Activated CD8-positive, alpha-beta T cell treated with anti-CD3 and anti-CD28 coated beads for 36 hours (primary cell): ENCODE measurements at places on chromosomes 1 and 21. TPM values are rescaled to one million over a fixed set of nuclear protein-coding genes. Genes with fewer than 3 reads are reported as not detected.

- no peak overlapping the region for H3K4me3 ChIP-seq
- H3K27ac ChIP-seq, result no peak overlapping the region
- H3K36me3 ChIP-seq, result peaks cover 7% of the 10 kb centered on the region
- no peak for DNase-seq
Measured at GRCh38 chr1:109904105-109904817, 6.4 kb upstream of the CSF1 start.

DNA sequence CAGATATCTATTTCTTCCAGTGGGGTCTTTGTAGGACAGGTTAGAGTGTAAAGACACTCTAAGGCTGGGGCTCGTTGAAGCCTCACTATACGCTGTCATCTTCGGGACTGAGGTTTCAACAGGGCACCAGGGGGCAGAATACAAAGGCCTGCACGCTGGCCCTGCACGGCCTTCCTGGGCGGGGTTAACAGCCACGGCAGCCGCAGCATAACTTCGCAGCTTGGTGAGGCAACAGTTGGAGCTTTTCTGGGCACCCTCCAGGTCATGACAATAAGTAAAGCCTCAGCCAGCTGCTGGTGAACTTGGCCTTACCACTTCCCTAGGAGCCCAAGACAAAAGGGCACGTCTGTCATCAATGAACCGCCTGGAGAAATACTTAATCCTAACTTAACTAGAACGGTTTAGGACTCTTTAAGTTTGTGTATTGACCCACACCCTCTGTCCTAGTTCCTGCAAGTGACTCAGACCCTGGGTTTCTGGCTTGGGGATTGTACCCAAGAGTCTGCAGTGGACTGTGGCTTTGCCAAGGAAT is 2.3 kb upstream of the RUNX1 start:
- H3K4me1 ChIP-seq, result peaks cover 57% of the 10 kb centered on the region
- no peaks in the 10 kb centered on the region for H3K36me3 ChIP-seq
- H3K4me3 ChIP-seq, result peak overlapping the region; percentile 24
- peak; percentile 92 for DNase-seq
- H3K27me3 ChIP-seq, result no peaks in the 10 kb centered on the region

DNA sequence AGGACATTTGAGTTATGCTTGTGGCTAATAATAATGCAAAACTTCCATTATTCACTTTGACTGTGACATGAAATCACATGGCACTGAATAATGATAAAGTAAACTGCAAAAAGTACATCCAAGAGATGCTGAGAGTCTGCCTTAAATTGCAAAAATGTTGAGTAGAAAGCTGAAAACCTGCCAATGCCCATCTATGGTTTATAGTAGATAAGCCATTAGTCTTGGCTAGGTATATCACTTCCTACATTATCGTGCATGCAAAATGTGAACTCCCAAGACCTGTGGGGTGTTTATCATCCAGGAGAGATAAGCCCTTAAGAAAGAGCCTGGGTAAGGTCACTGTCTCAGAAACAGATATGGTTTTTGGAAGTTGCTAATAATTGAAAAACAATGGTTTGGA is 208.7 kb upstream of the DPYD start:
- no peak for DNase-seq
- H3K4me1 ChIP-seq, result no peaks in the 10 kb centered on the region
- no peaks in the 10 kb centered on the region for H3K36me3 ChIP-seq
- H3K4me3 ChIP-seq, result no peak overlapping the region
- H3K27ac ChIP-seq, result no peak overlapping the region

GRCh38 chr1:246565751-246566127 is 322 bp downstream of the TFB2M start:
- no peaks in the 10 kb centered on the region for H3K27me3 ChIP-seq
- H3K4me1 ChIP-seq, result peaks cover 38% of the 10 kb centered on the region
- peak overlapping the region; percentile 98 for H3K27ac ChIP-seq
- no peak for DNase-seq

GRCh38 chr1:32962248-32962896 is 2.2 kb downstream of the RNF19B start:
- H3K27ac ChIP-seq, result peak overlapping the region; percentile 61
- peaks cover 49% of the 10 kb centered on the region for H3K4me1 ChIP-seq
- H3K27me3 ChIP-seq, result no peaks in the 10 kb centered on the region
- no peaks in the 10 kb centered on the region for H3K36me3 ChIP-seq
- DNase-seq, result no peak

GRCh38 chr1:208004851-208005250 is 93.9 kb upstream of the CD34 start:
- H3K4me3 ChIP-seq, result no peak overlapping the region
- DNase-seq, result no peak
- no peaks in the 10 kb centered on the region for H3K27me3 ChIP-seq

DNA sequence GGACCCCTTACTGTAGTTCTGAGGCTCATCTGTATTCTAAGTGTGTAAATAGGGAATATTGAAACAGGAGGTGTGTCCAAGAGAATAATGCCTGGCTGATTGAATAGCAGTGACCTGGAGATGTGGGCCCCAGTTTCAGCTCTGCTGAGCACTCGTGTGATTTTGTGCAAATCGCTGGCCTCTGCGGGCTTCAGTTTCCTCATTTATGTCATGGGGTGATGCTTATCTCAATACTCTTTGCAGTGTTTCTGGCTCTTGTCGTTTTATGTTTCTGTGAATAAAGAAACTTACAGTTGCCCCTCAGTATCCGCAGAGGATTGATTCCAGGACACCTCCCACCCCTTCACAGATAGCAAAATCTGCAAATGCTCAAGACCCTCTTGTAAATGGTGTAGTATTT is 5.0 kb downstream of the COG2 start:
- peak overlapping the region; percentile 17 for H3K27ac ChIP-seq
- peaks cover 27% of the 10 kb centered on the region for H3K36me3 ChIP-seq
- no peak overlapping the region for H3K4me3 ChIP-seq
- H3K27me3 ChIP-seq, result no peaks in the 10 kb centered on the region
- H3K4me1 ChIP-seq, result peaks cover 68% of the 10 kb centered on the region
- DNase-seq, result no peak

DNA sequence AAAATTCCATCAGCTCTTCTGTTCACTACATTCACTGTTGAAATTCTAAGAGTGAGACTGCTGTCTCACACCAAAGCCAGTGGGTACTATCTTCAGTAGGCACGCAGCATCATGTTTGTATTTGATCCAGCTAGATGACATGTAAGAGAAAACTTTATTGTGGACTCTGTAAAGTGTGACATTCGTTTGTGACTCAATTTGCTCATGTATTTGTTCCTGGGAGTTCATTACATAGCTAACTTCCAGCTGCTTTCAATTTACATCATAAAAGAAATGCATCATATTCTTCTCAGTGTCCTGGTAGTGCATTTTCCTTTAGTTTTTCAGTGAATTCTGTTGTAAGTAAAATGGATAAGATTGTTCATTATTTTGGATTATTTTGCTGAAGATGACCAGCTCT is 31.4 kb downstream of the CTH start:
- no peak overlapping the region for H3K4me3 ChIP-seq
- H3K36me3 ChIP-seq, result peaks cover 29% of the 10 kb centered on the region
- no peak overlapping the region for H3K27ac ChIP-seq

DNA sequence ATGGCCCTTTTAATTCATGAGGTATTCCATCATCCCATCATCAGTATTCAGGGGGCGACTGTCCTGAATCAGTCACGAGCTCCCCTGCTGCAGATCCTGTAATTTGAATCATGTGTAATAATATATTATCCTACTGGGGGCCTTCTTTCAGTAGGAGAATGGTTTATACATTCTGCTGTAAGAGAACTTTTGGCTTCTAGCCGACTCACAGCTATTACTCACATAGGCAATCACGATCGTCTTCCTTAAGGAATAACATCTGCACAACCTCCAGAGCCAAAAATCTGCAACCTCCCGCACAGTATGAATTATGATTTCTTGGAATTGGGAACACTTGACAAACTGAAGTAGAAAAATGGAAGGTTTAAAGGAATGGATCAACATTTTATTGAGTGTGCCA is 343.0 kb downstream of the USP25 start:
- no peak for DNase-seq
- no peaks in the 10 kb centered on the region for H3K27me3 ChIP-seq
- no peaks in the 10 kb centered on the region for H3K36me3 ChIP-seq
- H3K4me1 ChIP-seq, result no peaks in the 10 kb centered on the region

- peaks cover 36% of the 10 kb centered on the region for H3K36me3 ChIP-seq
- DNase-seq, result no peak
- H3K4me3 ChIP-seq, result no peak overlapping the region
- no peak overlapping the region for H3K27ac ChIP-seq
- no peaks in the 10 kb centered on the region for H3K27me3 ChIP-seq
- H3K4me1 ChIP-seq, result no peaks in the 10 kb centered on the region
Measured at GRCh38 chr1:39969531-39970270, 14.8 kb downstream of the MFSD2A start.

GRCh38 chr1:955474-955873 is 3.6 kb downstream of the NOC2L start:
- no peak overlapping the region for H3K27ac ChIP-seq
- peaks cover 48% of the 10 kb centered on the region for H3K36me3 ChIP-seq
- DNase-seq, result no peak
- H3K4me1 ChIP-seq, result peaks cover 13% of the 10 kb centered on the region
- H3K27me3 ChIP-seq, result no peaks in the 10 kb centered on the region
- H3K4me3 ChIP-seq, result no peak overlapping the region

GRCh38 chr21:41422546-41423304 is 3.3 kb upstream of the MX1 start:
- peaks cover 30% of the 10 kb centered on the region for H3K4me1 ChIP-seq
- H3K27ac ChIP-seq, result no peak overlapping the region
- H3K27me3 ChIP-seq, result no peaks in the 10 kb centered on the region
- H3K36me3 ChIP-seq, result no peaks in the 10 kb centered on the region

- no peak overlapping the region for H3K27ac ChIP-seq
- H3K27me3 ChIP-seq, result no peaks in the 10 kb centered on the region
- H3K4me3 ChIP-seq, result no peak overlapping the region
- peaks cover 22% of the 10 kb centered on the region for H3K36me3 ChIP-seq
Measured at GRCh38 chr1:226248091-226248490, 24.6 kb downstream of the MIXL1 start.

- H3K27me3 ChIP-seq, result no peaks in the 10 kb centered on the region
- H3K4me3 ChIP-seq, result peak overlapping the region; percentile 91
- peak overlapping the region; percentile 72 for H3K27ac ChIP-seq
Measured at GRCh38 chr1:26035959-26036755, 9.8 kb downstream of the SLC30A2 start.

GRCh38 chr1:22639286-22639685 is 2.9 kb downstream of the C1QA start:
- DNase-seq, result peak; percentile 13
- no peak overlapping the region for H3K4me3 ChIP-seq
- H3K27ac ChIP-seq, result no peak overlapping the region
- no peaks in the 10 kb centered on the region for H3K4me1 ChIP-seq
- peaks cover 10% of the 10 kb centered on the region for H3K27me3 ChIP-seq

DNA sequence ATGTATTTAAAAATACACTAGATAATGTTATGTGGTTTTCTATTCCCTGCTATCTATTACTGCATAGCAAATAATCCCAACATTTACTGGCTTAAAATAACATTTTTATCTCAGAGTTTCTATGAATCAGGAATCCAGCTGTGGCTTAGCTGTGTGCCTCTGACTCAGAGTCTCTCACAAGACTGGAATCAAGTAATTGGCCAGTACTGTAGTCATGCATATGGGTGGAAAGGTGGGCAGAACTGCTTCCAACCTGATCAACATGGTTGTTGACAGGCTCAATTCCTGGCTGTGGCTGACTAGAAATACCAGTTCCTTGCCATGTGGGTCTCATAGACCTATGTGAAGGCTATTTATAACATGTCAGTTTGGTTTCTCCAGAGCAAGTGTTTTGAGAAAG is 131.8 kb downstream of the PDE4B start:
- no peaks in the 10 kb centered on the region for H3K27me3 ChIP-seq
- no peak overlapping the region for H3K27ac ChIP-seq

DNA sequence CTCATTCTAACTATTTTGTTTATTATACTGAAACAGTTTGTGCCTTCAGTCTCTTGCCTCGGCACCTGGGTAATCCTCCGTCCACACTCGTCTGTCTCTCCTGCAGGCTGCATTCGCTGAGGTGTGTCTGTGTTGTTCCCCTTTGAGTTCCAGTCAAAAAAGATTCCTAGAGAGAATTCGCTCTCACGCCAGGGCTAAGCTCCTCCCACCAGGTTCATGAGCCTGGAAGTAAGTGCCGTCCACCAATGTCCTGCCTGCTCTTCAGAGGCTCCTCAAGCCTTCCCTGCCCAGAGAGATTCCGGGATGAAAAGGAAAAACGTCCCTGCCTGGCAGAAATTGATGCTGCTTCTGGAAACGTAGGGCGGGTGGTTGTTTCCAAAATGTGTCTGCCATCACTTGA is 12.9 kb downstream of the KIAA2013 start:
- DNase-seq, result no peak
- no peak overlapping the region for H3K4me3 ChIP-seq
- peaks cover 2% of the 10 kb centered on the region for H3K36me3 ChIP-seq
- peaks cover 1% of the 10 kb centered on the region for H3K27me3 ChIP-seq
- no peak overlapping the region for H3K27ac ChIP-seq

DNA sequence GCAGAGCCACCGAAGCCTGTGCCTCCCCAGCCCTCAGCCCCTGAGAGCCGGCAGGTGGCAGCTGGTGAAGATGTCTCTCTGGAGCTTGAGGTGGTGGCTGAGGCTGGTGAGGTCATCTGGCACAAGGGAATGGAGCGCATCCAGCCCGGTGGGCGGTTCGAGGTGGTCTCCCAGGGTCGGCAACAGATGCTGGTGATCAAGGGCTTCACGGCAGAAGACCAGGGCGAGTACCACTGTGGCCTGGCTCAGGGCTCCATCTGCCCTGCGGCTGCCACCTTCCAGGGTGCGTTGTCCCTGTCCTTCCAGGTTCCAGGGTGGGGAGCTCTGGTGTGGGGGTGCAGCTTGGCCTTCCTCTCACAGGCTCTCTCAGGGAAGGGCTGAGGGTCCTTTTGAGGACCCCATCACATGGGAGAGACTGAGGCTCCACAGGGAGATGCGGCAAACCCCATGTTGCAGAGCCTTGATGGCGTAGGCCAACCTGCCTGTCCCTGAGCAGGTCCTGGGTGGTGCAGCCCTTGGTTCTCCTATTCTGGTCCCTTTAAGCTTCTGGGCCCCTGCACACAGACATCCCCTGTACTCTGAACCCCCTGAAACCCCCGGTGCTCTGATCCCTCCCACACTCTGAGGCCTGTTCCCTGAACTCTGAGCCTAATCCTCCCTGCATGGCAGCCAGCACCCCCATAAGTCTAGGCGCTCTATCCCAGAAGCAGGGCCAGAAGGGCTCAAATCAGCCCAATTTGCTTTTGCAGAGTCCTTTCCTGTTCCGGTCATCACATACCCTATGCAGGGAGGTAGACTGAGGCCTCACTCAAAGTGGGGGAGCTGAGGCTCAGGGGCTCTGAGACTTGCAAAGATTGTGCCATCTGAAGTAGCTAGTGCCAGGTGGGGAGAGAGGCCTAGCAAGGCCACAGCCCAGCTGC is 88.5 kb downstream of the TRIM11 start:
- DNase-seq, result no peak
- H3K27me3 ChIP-seq, result no peaks in the 10 kb centered on the region
- no peak overlapping the region for H3K4me3 ChIP-seq
- peaks cover 2% of the 10 kb centered on the region for H3K36me3 ChIP-seq

- H3K36me3 ChIP-seq, result no peaks in the 10 kb centered on the region
- peaks cover 17% of the 10 kb centered on the region for H3K27me3 ChIP-seq
- H3K27ac ChIP-seq, result no peak overlapping the region
- no peak overlapping the region for H3K4me3 ChIP-seq
Measured at GRCh38 chr1:29716306-29716705, 480.0 kb downstream of the PTPRU start.

RGS7 gene
- total RNA-seq, result not detected

ZNF593OS gene
- total RNA-seq, result not detected

PGLYRP3 gene
- not detected for total RNA-seq

PROK1 gene
- total RNA-seq, result not detected

ATP1A2 gene
- total RNA-seq, result not detected

OR2T29 gene
- not detected for total RNA-seq

C2CD2 gene
- total RNA-seq, result 6.2 TPM

GBP7 gene
- total RNA-seq, result 0.11 TPM

MGST3 gene
- 23.8 TPM for total RNA-seq

TRIM67 gene
- total RNA-seq, result not detected

KISS1 gene
- not detected for total RNA-seq

RBP7 gene
- not detected for total RNA-seq

ELAVL4 gene
- not detected for total RNA-seq

TPTE gene
- not detected for total RNA-seq

C1orf116 gene
- 0.13 TPM for total RNA-seq

OR14K1 gene
- not detected for total RNA-seq

WNT2B gene
- not detected for total RNA-seq
